ENCODE measurements at places on chromosomes 1 and 21. TPM values are rescaled to one million over a fixed set of nuclear protein-coding genes. Genes with fewer than 3 reads are reported as not detected.

DNA sequence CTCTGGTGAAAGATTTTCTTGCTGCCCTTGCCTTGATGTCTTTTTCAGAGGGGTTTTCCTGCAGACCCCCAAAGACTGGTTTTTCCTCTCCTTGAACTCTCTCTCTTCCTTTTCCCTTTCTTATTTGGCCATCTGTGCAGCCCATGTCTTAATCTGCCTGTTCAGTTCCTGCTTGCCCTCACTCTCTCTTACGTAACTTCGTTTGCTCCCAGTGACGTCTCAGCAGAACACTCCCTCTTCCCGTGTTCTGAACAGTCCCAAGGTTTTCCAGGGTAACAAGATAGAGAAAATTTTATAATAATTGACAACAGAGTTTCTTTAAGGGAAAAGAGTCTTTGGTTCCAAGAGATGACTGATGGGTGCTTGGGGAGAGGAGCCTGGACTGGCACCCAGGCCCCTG lies 109.1 kb upstream of the LMO4 start:
- DNase-seq: no peak

DNA sequence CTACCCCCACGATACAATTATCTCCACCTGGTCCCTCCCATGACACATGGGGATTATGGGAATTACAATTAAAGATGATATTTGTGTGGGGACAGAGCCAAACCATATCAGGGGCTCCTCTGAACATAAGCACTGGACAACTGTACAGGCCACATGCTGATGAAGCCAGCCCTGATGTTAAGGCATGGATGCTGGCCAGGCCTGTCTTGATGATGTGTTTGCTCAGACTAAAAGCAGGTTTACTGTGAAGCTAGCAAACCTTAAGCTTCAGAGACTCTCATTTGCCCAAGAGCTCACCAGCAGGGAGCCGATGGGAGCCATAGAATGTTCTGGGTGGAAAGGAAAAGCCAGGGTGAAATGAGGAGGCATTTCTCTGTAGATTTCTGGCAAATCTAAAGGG lies 135.3 kb upstream of the KCNK1 start:
- no peak for DNase-seq

GRCh38 chr1:156412653-156413321 lies 43.8 kb downstream of the RHBG start:
- DNase-seq: no peak

DNA sequence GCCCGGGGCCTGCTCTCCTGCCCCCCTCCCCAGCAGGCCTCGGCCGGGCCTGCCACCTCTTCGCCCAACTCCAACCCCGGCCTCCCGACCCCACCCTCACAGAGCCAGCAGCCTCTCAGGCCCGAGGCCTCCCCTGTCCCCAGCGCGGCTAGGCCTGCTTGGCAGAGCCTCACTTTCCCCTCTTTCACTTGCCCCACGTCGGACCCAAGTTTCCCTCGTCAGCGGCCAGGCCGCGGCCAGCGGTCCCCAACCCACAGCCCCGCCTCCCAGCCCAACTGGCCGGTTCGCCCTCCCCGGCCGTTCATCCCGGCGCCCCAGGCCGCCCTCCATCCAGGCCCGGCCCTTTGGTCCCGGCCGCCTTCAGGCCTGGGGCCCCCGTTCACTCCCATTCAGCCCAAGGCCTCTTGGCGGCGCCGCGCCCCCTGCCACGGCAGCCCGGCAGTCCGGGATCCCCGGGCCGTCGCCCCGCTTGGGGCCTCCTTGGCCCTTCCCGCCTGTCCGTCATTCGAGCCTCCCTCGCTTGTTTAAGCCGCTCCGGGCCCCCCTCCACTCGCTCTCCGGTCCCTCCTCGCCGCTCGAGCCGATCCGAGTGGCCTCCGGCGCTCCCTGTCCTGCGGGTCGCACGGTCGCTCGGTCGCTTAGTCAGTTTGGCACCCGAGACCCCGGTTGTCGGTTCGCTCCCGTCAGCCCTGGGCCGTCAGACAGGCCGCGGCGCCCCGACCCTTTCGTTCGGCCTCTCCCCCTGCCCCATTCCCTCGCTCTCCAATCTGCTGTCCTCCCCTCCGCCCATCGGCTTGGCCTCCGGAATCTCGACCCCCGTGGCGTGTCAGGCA lies 1.4 kb downstream of the LRRC41 start:
- DNase-seq: peak; percentile 54

DNA sequence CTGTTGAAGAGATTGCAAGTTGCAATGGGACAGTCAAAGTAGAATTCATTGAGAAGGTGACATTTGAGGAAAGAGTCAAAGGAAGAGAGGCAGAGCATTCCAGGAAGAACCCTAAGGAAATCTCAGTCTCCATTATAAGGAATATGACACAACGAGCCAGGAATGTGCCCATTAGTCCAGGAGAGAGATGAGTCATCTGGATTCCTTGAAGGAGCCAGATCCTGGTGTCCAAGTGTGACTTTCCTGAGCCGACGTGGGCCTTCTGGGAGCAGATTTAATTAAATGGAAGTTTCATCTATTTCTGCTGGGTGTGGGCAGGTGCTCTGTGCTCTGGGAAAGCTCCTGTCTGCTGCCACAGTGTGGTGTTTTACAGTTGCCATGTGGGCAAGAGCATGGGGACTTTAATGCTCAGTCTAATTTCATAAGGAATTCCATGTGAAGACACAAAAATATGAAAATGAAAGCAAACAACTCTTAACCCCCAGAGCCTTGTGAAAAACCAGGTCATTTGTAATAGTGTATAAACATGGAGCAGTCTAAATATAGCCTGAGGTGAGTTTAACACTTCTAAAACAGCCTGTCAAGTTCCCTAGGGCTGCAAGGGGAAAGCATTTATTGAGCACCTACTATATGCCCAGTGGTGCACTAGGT lies 111.4 kb upstream of the ARTN start:
- peak; percentile 58 for DNase-seq

DNA sequence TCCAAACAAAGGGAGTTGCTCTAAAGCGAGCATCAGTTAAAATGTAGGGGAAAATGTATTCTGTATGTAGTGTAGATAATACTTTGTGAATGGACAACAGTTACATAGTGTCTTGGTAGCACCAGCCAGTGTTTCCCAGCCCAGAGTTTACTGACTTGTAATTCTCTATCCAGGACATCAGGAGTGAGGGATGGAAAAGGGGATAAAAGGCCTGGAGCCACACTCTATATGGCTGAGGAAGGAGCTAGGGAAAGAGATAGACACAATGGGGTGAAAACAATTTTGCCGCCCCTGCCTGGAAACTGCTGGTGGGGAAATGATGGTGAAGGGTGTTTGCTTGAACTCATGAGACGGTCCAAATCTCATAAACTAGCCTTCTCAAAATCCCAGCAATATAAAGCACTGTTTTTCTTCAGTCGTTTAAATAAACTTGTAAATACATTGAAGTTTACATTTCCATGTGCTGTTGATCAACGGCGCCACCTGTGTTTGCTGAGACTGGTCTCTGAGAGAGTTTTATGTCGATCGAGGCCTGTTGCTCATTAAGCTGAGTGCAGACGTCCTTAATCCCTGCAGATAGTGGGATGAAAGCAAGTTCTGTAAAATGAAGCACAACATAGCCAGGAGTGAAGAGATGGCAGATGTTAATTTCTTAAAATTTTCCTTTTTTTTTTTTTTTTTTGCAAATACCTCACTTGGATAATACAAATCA lies 27.9 kb upstream of the AGO1 start:
- DNase-seq: peak; percentile 7

DNA sequence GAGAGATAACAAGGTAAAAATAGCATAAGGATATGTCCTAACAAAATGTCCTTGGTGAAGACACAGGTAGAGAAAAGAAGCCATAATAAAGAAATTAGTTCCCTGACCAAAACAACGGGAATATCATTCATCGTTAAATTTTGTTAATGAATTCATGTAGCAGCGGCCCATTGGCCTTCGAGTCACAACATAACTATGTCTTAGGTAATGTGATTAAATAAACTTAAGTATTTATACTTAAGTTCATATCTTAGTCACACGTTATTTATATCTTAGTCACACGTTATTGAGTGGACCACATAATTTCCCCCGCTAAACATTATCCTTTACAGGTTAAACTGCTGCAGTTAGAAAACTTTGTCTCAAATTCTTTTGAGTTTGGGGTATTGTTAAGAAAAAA lies 1.2 kb downstream of the NEXN start:
- DNase-seq: no peak

- DNase-seq: no peak
Measured at GRCh38 chr1:58585166-58585565, 8.1 kb upstream of the TACSTD2 start.

Gene HEYL
- 0.77 TPM for total RNA-seq

Gene CHI3L2
- not detected for total RNA-seq

Gene KPRP
- not detected for total RNA-seq

GRCh38 chr1:94974824-94975223 lies 47.9 kb upstream of the CNN3 start:
- DNase-seq: no peak

All from A673 (cell line).